H9 (cell line): ENCODE measurements at places on chromosomes 13 and 19.

DNA sequence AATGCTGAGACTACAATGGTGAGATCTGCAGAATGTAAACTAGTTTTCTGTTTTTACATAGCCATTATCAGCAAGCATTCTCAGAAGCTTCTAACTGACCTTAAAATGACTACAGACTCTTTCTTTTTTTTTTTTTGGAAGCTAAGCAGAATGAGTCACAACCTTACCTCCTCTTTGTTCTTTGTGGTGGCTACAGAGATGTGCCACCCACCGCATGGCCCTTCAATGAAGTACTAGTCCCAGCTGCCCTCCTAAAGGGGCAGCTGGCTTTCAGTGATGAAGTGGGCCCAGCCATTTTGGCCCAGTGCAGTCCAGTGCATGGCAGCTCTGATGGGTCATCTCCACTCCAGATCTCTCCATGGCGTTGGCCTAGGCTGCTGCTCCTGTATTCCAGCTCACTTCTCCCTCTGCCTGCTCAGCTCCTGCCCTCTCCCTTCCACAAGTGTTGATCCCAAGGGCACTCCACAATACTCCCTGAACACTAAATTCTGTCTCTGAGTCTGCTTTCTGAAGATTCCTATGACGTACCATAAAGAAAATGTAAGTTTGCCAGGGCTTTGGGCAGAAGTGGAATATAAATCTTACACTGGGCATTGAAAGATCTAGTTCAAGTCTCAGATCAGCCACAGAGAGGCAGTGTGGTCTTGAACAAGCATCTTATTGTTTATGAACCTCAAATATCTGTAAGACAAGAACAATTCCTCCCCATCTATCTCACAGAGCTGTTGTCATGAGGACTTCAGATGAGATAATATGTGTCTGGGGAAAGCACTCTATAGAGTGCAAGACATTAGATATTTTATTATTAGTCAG, 85.6 kb downstream of the RXFP2 start:
- DNase-seq = no peak
- no peaks in the 10 kb centered on the region for H3K36me3 ChIP-seq
- H3K4me1 ChIP-seq = peaks cover 8% of the 10 kb centered on the region; the same call in 1 of the 2 replicates
- H3K27ac ChIP-seq = no peak overlapping the region

- H3K27ac ChIP-seq = no peak overlapping the region
- no peaks in the 10 kb centered on the region for H3K27me3 ChIP-seq
- H3K36me3 ChIP-seq = peaks cover 27% of the 10 kb centered on the region
- no peak for DNase-seq
- peaks cover 3% of the 10 kb centered on the region; the same call in 1 of the 2 replicates for H3K4me1 ChIP-seq
Measured at GRCh38 chr13:28659621-28659970, 666 bp downstream of the POMP start.

DNA sequence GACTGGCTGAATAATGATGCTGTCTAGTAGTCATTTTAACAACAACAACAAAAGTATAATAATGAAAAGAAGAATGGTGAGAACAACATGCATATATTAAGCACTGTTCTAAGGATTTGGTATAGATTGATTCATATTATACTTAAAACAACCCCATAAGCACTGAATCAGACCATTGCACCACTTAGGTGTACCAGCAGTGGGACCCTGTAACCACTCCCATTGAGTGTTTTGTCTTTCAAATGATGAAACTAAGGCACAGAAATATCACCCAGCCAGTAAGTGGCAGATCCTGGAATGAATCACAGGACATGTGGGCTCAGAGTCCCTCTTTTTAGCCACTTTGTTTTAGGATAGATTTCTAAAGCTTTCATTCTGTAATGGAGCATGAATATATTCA, 14.9 kb upstream of the TNFSF11 start:
- no peak overlapping the region for H3K27ac ChIP-seq
- H3K4me3 ChIP-seq = no peak overlapping the region
- no peaks in the 10 kb centered on the region for H3K27me3 ChIP-seq
- H3K36me3 ChIP-seq = peaks cover 22% of the 10 kb centered on the region
- DNase-seq = no peak

DNA sequence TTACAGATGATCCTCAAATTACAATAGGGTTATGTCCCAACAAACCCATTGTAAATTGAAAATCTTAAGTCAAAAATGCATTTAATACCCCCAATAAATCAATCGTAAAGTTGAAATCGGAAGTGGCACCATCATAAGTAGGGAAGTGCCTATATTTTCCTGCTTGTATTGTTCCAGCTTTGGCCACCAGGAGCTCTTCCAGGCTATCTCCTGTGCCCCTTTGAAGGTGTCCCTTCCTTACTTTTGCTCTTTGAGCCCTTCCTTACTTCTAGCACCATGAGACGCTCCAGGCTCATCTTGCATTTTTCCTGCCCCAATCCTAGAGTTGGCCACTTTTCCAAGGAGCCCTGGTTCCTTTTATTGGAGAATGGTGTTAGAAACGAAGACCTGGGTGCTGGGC, 163.0 kb upstream of the TSC22D1 start:
- no peaks in the 10 kb centered on the region for H3K27me3 ChIP-seq
- H3K4me1 ChIP-seq = no peaks in the 10 kb centered on the region
- no peaks in the 10 kb centered on the region; the same call in 2 of the 3 replicates for H3K36me3 ChIP-seq
- H3K27ac ChIP-seq = no peak overlapping the region

GRCh38 chr19:29715701-29716581, 880 bp upstream of the C19orf12 start:
- no peak overlapping the region for H3K27ac ChIP-seq
- no peak for DNase-seq
- H3K4me3 ChIP-seq = peak overlapping the region; percentile 74
- no peaks in the 10 kb centered on the region; the same call in 2 of the 3 replicates for H3K36me3 ChIP-seq
- H3K4me1 ChIP-seq = no peaks in the 10 kb centered on the region

DNA sequence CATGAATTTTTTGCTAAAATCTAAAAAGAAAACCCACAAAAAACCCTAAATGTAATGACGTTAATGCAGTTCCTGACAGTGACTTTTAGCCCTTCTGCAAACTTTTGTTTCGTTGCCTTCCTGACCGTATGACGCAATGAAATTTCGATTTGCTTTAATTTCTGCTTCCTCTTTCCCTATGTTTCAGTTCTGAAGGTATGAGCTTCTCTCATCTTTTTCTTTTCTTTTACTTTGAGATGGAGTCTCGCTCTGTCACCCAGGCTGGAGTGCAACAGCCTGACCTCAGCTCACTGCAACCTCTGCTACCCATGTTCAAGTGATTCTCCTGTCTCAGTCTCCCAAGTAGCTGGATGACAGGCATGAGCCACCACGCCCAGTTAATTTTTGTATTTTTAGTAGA, 6.1 kb upstream of the LILRA5 start:
- H3K4me3 ChIP-seq = no peak overlapping the region
- H3K4me1 ChIP-seq = no peaks in the 10 kb centered on the region
- H3K27me3 ChIP-seq = no peaks in the 10 kb centered on the region
- peaks cover 16% of the 10 kb centered on the region for H3K36me3 ChIP-seq
- H3K27ac ChIP-seq = no peak overlapping the region
- DNase-seq = no peak

DNA sequence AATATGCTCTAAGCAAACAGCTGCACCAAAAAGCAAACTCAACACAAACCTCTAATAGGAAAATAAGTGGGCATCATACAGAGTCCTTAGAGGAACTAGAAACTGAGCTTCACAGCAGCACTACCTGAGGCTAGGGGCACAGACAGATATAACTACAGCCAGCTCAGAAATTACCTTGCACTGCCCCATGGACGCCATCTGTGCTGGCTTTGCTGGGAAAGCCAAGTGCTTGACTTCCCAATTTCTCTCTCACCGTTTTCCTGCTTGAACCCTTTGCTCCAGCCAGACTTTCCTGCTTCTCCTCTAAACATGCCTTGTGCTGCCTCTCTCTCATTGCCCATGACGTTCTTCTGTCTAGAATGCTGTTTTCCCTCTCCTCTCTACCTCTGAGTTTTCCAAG, 29.3 kb downstream of the MTUS2 start:
- no peak overlapping the region for H3K4me3 ChIP-seq
- no peak overlapping the region for H3K27ac ChIP-seq
- DNase-seq = no peak

GRCh38 chr13:23709536-23709935, 139.3 kb downstream of the TNFRSF19 start:
- H3K4me3 ChIP-seq = no peak overlapping the region
- H3K27me3 ChIP-seq = no peaks in the 10 kb centered on the region
- H3K4me1 ChIP-seq = no peaks in the 10 kb centered on the region
- no peak for DNase-seq
- H3K36me3 ChIP-seq = peaks cover 29% of the 10 kb centered on the region

- no peaks in the 10 kb centered on the region; the same call in 1 of the 2 replicates for H3K4me1 ChIP-seq
- H3K27ac ChIP-seq = no peak overlapping the region
- H3K36me3 ChIP-seq = no peaks in the 10 kb centered on the region
- no peak for DNase-seq
- no peaks in the 10 kb centered on the region for H3K27me3 ChIP-seq
- H3K4me3 ChIP-seq = no peak overlapping the region
Measured at GRCh38 chr13:48515732-48516131, 17.1 kb downstream of the RCBTB2 start.

DNA sequence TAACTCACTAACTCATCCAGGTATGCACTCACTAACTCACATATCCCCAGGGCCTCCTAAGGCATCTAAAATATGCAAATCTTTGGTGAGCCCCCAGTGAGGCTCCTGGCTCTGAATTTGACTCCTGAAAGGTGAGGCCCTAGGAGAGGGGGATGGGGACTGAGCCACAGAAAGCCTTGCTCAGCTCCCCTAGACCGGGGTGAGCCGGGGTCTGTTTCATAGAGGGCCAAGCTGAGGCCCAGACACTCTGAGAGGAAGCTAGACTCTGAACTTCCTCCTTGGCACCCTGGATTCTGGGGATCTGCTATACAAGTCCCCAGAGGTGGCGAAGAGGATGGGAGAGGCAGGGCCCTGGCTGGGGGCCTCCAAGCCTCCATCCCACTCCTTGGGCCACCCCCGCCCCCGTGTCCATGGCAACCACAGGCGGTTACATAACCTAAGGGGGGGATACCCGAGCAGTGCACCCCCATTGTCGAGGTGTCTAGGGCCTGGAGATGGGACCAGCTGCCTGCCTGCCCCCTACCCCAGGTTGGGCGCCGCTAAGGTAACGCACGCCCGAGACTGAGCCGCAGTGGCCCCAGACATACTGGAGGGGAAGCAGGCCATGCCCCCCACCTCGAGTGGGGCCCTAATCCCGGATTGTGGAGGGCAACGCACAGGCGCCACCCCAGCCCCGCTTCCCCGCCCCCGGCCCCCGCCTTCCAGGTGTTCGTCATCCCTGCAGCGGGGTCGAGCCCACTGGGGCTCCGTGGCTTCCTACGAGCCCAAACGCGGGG, 646 bp downstream of the ABHD8 start:
- H3K27ac ChIP-seq = no peak overlapping the region
- DNase-seq = no peak
- peaks cover 3% of the 10 kb centered on the region; the same call in 1 of the 2 replicates for H3K4me1 ChIP-seq
- peaks cover 17% of the 10 kb centered on the region for H3K36me3 ChIP-seq
- H3K27me3 ChIP-seq = no peaks in the 10 kb centered on the region

- H3K4me3 ChIP-seq = peak overlapping the region; percentile 86
- H3K4me1 ChIP-seq = no peaks in the 10 kb centered on the region
- H3K27ac ChIP-seq = no peak overlapping the region
- DNase-seq = no peak
- no peaks in the 10 kb centered on the region for H3K27me3 ChIP-seq
- H3K36me3 ChIP-seq = peaks cover 33% of the 10 kb centered on the region
Measured at GRCh38 chr19:18933297-18933696, 7.7 kb downstream of the HOMER3 start.

DNA sequence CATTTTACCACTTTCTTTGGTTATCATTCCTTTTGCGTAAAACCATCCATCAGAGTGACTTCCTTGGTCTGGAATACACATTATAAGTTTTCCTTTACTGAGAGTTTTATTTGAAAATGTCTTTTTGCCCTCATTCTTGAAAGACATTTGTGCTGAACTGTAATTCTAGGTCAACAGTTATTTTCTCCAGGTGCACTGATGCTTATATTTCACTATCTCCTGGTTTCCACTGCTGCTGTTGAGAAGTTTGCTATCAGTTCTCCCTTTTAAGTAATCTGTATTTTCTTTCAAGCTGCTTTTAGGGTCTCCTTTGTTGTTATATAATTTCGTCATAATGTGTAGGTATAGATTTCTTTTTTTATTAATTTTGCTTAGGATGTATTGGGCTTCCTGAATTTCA, 160.0 kb downstream of the DCT start:
- H3K36me3 ChIP-seq = no peaks in the 10 kb centered on the region
- DNase-seq = no peak
- H3K4me1 ChIP-seq = no peaks in the 10 kb centered on the region
- H3K27me3 ChIP-seq = no peaks in the 10 kb centered on the region

DNA sequence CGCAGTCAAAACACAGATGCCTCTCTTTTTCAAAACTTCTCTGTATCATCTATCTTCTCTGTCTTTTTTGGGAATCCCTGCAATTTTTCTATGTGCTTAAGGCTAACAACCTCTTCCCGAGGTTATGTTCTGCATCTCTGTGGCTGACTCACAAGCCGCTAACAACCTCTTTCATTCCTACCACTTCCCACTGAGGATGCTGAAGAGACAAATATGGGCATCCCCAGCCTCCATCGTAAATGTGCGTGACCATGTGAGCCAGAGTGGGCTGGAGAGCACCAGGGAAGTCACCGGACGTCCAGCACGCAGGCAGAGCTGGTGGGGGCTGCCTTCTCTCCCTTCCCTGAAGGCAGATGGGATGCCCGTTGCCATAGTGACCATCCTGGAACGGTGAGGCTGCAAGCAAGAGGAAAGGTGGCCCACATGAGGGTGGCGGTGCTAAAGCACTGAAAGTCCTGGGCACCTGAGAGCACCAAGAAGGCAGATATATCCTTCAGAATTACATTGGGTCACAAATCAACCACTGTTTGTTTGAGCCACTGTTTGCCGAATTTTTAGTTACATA, 122.8 kb downstream of the SHISA2 start:
- no peaks in the 10 kb centered on the region; the same call in 2 of the 3 replicates for H3K36me3 ChIP-seq
- H3K27ac ChIP-seq = no peak overlapping the region
- H3K27me3 ChIP-seq = no peaks in the 10 kb centered on the region
- H3K4me3 ChIP-seq = no peak overlapping the region

DNA sequence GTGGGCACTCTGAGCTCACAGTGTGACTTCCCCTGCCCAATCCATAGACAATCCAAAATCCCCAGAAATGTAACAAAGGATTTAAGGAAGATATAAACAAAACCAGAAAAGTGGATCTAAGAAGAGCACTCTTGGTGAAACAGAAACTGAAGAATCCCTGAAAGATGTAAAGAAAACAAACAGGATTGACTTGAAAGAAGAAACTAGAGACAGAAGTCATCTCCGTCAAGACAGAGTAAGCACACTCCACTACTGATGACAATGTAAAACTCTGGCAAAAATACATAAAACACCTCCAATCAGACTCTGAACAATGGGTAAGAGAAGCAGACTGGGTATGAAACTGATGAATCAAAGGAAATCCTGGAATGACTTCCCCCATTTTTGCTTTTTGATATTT, 13.5 kb downstream of the TUBGCP3 start:
- no peak for DNase-seq
- H3K36me3 ChIP-seq = peaks cover 13% of the 10 kb centered on the region
- no peaks in the 10 kb centered on the region for H3K27me3 ChIP-seq
- no peak overlapping the region for H3K4me3 ChIP-seq
- H3K4me1 ChIP-seq = no peaks in the 10 kb centered on the region; the same call in 1 of the 2 replicates

DNA sequence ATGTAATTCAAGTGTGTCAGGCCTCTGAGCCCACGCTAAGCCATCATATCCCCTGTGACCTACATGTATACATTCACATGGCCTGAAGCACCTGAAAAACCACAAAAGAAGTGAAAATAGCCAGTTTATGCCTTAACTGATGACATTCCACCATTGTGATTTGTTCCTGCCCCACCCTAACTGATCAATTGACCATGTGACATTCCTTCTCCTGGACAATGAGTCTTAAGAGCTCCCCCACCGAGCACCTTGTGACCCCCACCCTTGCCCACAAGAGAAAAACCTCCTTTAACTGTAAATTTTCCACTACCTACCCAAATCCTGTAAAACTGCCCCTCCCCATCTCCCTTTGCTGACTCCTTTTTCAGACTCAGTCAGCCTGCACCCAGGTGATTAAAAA, 52.1 kb upstream of the ARHGEF7 start:
- DNase-seq = no peak
- H3K4me1 ChIP-seq = peaks cover 5% of the 10 kb centered on the region; the same call in 1 of the 2 replicates
- no peak overlapping the region for H3K27ac ChIP-seq
- peaks cover 23% of the 10 kb centered on the region for H3K36me3 ChIP-seq
- H3K4me3 ChIP-seq = no peak overlapping the region
- no peaks in the 10 kb centered on the region for H3K27me3 ChIP-seq
